Ovary (tissue), 10 donors: ENCODE measurements at places on chromosomes 2 and 18.

GRCh38 chr2:201402651-201403562, 45.8 kb upstream of the FLACC1 start:
- DNase-seq: no peak

- DNase-seq: no peak
These were observed 831 bp upstream of the D2HGDH start for GRCh38 chr2:241733391-241734207.

GRCh38 chr2:72394541-72395070, 246.9 kb upstream of the CYP26B1 start:
- no peak for DNase-seq

GRCh38 chr2:161158882-161159281, 1.3 kb upstream of the TANK start:
- no peak for DNase-seq

DNA sequence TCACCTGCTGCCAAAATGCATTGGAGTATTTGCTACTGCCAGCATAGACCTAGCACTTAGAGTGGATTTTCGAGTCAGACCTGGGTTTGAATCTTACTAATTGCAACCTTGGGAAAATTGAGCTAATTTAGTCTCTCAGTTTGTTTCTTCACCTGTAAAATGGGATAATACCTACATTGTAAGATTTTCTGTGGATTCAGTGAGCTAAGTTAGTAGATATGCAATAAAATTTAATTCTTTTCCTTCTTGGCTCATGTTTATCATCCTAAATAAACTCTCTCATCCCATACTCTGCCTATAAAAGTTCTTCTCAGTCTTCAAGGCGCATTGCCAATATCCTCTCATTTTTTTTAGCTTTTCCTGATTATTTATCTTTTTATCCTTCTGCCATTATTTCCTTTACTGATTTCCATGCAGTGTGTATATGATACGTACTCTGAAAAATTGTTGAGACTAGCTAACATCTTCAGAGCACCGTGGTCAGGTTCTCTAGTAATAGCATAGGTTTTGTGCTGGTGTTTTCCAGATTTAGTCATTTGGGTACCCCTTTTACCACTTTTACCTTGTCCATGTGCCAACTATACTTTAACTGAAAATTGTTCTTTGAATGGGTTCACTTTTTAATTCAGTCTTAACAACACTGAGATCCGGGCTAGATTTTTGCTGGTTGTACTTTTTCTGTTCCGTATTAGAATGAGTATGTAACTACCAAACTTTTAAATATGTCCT, 7.3 kb downstream of the CEP192 start:
- no peak for DNase-seq

- DNase-seq: peak; percentile 55
These were observed 1.3 kb downstream of the HS6ST1 start for GRCh38 chr2:128317181-128317898.

GRCh38 chr18:68439642-68440041, 275.3 kb downstream of the TMX3 start:
- no peak for DNase-seq

DNA sequence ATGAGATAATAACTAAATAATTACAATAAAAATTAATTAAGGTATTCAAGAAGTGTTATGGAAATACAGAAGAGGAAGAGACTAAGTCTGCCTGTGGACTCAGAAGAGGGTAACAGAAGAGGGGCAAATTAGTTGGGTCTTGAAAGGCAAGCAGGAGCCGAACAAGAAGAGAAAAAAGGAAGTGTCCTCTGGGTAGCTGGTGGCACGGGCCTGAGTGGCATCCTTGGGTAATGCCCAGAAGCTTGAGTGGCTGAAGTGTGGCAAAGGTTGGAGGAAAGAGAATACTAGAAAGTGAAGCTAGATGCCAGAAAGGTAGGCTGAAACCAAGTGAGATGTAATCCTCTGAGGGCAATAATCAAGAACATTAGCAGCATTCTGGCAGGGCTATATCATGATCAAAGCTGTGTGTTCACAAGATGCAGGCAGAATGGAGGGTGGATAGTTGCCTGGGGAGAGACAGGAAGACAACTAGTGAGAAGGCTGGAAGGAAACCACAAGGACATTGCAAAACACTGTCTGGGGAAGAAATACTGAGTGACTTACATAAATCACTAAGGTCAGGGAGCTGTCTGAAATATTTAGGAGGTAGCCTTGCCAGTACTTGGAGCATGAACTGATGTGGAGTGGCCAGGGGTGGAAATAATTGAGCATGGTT, 16.2 kb downstream of the DOCK10 start:
- no peak for DNase-seq

DNA sequence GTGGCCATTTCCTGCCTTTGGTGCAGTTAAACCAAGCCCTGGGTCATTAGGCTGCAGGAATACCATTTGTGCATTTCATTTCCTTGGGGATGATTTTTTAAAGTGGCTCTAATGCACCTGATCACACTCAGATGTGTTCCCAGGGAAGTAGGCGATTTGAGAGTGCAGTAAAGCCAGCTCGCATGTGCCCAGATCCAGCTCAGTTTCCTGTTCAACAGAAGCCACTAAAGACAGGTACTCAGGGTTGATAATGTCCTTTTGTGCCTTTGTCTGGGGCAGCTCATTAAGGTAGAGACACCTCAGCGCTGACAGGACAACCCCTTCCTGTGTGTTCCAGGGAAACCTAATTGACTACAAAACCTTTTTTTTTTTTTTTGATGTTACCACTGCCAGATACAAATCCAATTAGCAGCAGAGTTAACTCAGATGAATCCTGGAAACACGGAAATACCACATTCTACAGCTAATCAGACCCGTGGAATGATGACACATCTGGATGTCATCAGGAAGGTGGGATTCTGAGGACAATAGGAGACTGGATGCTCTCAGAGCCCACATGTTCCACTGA, 15.2 kb upstream of the CHRNA1 start:
- DNase-seq: no peak

DNA sequence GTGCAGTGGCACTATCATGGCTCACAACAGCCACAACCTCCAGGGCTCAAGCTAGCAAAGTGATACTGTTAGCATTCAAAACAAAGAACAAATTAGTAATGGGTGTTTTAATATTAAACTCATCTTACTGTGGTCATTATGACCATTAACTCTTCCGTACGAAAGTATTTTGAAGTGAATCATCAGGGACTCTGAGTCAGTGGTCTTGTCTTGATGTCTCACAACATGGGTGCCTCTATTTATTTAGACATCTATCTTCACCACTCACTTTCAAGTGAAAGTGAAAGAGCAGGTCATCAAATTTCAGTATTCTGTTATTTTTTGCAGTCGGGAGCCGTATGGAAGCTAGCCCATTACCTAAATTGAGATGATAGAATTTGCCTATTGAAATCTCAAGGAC, 1118.2 kb downstream of the DPP10 start:
- no peak for DNase-seq

DNA sequence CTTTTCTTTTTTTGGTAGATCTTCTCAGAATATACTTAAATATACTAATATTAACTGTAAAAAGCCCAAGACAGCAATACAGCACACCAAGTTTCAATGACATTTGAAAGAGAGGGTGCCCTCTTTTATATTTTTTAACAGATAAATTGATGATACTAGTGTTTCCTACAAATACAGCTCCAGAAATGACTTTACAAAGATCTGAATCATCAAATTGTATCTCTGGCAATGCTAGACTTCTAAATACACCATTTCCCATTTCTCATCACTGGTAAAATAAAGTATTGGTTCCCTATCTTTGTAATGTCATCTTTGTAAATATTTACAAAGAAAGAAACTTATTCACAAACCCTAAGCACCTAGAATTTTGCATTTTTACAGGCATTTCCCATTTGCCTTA, 281.3 kb downstream of the EXOC6B start:
- DNase-seq: no peak

DNA sequence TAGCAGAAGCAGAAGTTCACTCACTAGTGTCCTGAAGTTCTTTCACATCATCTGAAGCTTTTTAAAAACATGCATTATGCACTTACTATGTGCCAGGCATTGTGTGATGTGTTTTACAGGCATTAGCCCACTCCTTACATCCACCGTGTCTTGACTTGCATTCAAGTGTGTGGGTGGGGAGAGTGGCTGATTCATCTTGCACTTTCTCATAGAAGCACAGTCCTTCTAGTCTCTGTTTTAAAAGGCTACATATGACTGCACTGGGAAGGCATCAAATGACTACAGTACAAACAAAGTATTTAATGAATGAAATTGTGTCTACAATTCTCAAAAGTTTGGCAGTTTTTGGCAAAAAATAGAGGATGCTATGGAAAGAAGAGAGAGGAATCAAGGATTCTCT, 21.6 kb upstream of the DSC3 start:
- DNase-seq: no peak

- DNase-seq: no peak
These were observed 6.2 kb upstream of the GPR155 start for GRCh38 chr2:174492963-174493431.

GRCh38 chr2:146544701-146545100, 1300.1 kb upstream of the ACVR2A start:
- no peak for DNase-seq

GRCh38 chr2:217228732-217229131, 368.9 kb upstream of the TNP1 start:
- DNase-seq: no peak

DNA sequence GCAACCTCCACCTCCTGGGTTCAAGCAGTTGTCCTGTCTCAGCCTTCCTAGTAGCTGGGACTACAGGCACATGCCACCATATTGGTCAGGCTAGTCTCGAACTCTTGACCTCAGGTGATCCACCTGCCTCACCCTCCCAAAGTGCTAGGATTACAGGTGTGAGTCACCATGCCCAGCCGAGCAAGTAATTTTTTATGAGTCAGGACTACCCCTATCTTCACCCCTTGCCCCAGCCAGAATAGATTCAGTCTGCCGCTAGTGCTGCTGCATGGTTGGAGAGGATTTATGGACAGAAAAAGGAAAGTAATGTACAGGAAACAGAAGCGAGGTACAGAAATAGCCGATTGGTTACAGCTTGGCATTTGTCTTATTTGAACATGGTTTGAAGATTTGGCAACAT, 48.9 kb downstream of the BMPR2 start:
- no peak for DNase-seq

GRCh38 chr2:23528171-23528570, 143.2 kb downstream of the KLHL29 start:
- DNase-seq: no peak

GRCh38 chr2:57450170-57450569, 596.4 kb upstream of the VRK2 start:
- DNase-seq: no peak

- no peak for DNase-seq
These were observed 60.1 kb upstream of the TUBA3E start for GRCh38 chr2:130258356-130258755.

DNA sequence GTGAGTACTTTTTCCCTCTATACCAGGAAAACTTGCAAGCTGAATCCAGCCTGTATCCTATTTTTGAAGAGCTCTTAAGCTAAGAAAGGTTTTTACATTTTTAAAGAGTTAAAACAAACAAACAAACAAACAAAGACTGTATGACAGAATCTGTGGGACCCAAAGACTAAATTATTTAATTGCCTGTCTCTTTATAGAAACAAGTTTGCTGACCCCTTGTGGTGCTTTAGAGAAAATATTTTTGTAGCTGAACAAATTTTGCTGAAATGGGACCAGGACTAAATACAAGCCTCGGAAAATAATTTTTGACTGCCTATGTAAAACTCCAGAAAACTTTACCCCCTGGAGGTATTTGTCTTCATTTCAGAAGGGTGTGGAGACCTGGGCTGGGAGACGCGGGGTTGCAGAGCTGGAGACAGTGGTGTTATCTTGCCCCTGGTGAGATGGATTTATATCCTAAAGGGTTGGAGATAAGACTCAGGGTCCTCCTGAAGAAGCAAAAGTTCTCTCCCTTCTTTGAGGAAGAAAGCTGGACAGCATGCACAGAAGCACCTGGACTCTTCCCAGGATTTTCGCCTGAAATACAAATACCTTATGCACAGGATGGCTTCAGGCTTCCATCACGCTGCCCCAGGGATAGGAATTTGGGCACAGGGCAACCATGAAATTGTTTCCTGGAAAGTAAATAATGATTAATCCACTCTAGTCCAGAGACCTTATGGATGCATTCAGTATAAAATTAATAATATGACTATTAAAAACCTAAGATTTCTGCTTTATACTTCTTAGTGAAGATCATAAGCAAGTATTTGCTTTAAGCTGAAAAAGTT, 54.3 kb downstream of the TMX3 start:
- DNase-seq: no peak

DNA sequence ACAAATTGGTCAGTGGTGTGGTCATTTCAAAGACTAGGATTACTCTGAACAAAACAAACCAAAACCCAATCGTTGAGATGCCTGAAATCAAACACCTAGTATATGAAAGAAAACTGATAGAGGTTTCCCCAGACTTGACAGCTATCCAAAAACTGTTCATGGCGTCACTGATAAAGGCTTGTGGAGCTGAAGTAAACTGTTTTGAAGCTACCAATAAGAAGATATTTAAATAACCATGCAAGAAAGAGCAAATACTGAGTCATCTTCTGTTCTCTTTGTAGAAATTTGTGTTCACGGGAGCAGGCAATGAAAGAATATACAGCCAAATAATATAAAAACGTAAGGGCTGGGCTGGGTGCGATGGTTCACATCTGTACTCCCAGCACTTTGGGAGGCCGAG, 7.5 kb upstream of the COLEC11 start:
- no peak for DNase-seq

DNA sequence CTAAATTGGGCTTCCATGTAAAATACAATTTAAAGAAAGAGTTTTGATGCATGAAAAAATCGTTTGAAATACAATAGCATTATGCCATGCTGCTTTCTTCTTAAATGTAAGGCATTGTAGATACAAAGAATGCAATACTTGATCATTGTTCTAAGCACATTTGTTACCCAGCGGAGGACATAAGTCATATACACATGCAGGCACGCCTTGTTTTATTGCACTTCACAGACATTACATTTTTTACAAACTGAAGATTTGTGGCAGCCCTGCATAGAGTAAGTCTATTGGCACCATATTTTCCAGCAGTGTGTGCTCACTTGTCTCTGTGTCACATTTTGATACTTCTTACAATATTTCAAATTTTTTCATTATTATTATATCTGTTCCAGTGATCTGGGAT, 345.0 kb downstream of the CLIP4 start:
- no peak for DNase-seq

GRCh38 chr2:192137451-192137850, 57.3 kb downstream of the TMEFF2 start:
- DNase-seq: no peak

- no peak for DNase-seq
These were observed 8.6 kb upstream of the NEU2 start for GRCh38 chr2:233023761-233024410.
